ENCODE measurements at places on chromosomes 7 and 10. TPM values are rescaled to one million over a fixed set of nuclear protein-coding genes. Genes with fewer than 3 reads are reported as not detected.

Gene MKI67
- 26.0 TPM for total RNA-seq

DNA sequence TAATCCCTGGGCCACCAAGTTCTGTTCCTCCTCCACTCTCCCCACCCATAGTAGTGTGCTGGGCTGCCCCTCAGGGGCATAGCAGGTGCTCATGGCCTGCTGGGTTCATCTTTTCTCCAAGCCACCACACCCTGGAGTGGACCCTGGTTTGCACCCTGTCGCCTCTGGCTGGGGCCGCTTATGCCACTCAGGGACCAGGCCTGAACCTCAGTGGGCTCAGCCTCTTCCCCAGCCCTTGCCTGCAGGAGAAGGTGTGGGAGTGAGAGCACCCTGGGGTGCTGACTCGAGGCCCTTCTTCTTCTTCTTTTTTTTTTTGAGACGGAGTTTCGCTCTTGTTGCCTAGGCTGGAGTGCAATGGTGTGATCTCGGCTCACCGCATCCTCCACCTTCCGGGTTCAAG lies 10.2 kb downstream of the CLIP2 start:
- no peak for DNase-seq

GRCh38 chr10:3094609-3095036 lies 27.3 kb downstream of the PFKP start:
- DNase-seq, result no peak

DNA sequence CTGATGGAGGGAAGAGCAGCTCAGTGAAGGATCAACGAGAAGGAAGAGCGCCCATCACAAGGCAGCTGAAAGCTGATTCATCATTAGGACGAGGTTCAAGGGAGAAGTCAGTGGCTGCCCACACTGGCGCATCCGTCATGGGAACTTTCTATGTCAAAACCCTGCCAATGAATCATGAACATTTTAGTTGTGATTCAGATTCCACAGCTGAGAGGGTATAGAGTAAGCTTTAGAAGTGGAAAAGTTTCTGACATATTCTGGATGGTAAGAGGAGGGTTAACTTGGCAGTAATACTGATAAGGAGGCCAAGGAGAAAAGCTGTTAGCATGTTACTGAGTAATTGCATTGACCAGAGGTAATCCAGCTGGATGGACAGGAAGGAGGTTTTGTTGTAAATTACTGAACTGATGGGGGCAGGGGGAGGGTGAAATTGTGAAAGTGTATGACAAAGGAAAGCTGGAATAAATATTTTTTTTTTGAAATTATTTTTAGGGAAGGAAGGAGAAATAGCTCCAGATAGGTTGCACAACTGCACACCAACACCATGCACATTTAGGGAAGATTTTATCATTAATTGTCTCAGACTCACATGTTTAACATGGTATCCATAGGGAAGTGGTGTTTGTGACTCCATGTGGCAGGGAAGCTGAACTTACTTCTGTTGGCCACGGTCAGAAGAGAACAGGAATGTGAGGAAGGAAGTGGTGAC lies 78.3 kb upstream of the NRP1 start:
- no peak for DNase-seq

Gene PLEKHS1
- not detected for total RNA-seq

GRCh38 chr10:43692051-43692825 lies 43.6 kb upstream of the ZNF32 start:
- DNase-seq, result no peak

Measured in NCI-H460 (cell line).